Stimulated activated CD8-positive, alpha-beta memory T cell treated with anti-CD3 and anti-CD28 coated beads, Interleukin-4, amount 100 ng/mL, for 1 hour (primary cell): ENCODE measurements at places on chromosomes 1 and 21.

- no peak for DNase-seq
Observed at GRCh38 chr21:45347712-45348499, 57.1 kb upstream of the COL18A1 start.

DNA sequence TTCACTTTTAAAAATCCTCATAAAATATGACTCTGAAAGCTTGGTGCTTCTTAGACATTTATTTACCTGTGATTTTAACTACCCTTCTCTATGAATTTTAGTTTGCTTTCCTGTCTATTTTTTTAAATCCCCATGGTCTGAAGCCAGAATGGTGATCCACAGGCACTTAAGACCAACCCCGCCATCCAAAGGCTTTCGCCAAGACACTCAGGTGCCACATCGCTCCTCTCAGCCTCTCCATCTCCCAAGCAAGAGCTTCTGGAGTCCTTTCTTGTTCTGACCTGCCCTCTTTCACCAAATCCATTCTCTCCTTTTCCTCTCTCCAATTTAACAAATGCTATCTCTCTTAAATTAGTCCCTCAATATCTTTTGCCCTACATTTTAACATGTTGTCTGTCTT lies 464.6 kb downstream of the PCP4 start:
- DNase-seq, result no peak

DNA sequence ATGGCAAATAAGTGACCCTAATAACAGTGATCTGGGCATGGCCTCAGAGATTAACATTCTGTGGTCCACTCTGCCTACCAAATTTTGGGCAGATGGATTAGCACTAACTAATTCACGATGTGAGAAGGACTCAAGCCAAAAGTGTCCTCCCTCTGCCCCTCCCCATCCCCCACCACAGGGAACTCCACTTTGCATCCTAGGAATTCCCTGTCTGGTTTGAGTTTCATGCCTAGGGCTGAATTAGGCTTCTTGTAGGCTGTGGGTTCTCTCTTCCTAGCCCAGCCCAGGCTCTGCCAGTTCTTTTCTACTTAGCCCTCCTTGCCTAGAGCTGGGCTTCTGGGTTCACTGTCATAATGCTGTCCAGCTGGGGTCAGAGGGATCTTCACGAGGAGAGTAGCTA lies 64.1 kb downstream of the ATP2B4 start:
- no peak for DNase-seq

GRCh38 chr1:54064299-54064698 lies 10.9 kb downstream of the TCEANC2 start:
- DNase-seq, result no peak

GRCh38 chr1:41894101-41894807 lies 24.5 kb downstream of the HIVEP3 start:
- no peak for DNase-seq

DNA sequence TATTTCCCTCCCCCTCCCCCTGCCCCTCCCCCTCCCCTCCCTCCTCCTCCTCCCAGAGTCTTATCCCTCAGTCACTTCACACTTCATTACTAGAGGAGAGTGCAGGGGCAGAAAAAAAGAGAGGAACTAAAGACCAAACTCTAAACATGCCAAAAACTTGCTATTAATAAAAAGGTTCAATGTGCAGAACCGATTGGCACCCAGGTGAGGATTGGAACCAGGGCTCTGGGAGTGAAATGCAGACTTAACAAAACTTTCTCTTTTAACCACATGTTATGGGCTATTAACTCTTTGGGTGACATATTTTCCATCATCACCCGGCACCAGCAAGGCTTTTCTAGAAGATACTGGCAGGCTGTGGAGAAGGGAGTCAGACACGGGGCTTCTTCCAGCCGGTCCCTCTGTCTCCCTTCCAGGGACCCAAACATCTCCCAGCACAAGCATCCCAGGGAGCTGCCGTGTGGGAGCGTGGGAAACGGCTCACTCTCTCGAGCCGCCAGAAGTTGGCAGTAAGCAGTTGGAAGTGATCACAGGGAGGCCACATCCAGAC lies 13.6 kb downstream of the NID1 start:
- DNase-seq, result no peak

DNA sequence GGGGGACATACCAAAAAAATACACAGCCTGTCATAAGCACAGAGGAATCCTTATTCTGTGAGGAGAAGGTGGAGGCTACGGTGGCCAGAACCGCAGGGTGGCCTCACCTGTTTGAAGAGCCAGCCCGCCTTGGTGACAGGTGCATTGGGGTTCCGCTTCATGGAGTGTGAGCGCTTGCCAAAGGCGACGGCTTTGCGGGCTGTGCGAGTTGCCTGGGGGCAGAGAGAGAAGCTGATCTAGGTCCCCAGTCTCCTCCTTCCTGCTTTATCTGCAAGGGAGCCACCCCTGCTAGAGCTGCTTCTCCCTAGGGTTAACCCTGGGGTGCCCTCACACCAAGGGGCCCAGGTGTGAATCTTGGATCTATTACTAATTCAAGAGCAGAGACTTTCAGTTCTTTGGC lies 54.3 kb upstream of the GOLT1A start:
- no peak for DNase-seq

DNA sequence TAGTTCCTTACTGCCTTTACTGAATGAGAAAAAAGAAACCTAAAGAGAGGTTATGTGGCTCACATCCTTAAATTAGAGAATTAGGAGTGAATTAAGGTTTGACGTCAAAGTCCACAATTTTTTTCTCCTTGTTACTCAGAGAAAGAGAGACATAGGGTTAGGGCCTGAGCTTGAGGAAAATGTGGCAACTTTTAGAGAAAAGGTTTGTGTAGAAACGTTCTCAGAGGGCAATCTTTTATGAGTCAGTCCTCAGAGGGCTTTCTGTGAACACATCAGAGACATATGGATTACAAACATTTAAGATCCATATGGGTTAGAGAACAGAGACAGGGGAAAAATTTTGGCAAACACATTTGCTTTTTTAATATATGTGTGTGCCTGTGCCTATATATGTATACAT lies 242.8 kb downstream of the TGFB2 start:
- DNase-seq, result no peak

GRCh38 chr1:54207287-54207686 lies 7.3 kb downstream of the MRPL37 start:
- DNase-seq, result no peak
